ENCODE measurements at places on chromosomes 13 and 19.

GRCh38 chr13:76621705-76622104 lies 264.5 kb downstream of the KCTD12 start:
- no peak for DNase-seq

DNA sequence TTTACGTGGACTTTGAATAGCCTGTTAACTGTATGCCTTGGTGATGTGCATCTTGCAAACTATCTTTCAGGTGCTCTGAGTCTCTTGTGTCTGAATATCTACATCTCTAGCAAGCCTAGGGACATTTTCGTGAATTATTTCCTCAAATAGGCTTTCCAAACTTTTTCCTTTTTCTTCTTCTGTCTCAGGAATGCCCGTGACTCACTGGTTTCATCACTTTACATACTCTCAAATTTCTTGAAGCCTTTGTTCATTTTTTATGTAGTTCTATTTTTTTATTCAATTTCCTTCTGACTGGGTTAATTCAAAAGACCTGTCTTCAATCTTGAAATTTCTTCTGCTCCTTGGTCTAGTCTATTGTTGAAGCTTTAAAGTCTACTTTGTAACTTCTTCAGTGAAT lies 332.2 kb downstream of the OXGR1 start:
- no peak for DNase-seq

DNA sequence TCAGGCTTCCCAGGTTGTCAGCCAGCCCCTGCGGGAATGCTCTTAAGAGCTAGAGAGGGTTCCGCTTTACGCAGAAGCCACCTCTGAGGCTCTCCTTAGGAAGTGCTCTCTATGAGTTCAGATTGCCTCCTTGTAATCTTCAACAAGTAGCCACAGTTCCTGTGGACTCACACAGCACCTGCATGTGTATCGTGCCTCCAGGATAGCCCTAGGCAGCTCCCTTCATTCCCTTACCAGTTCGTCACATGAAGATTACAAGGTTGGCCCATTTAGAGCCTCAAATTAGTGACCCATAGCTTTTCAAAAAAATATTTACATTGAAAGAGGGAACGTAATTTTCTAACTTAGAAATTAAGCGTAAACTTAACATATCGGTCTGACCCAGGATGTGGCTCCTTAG lies 284.3 kb downstream of the MTUS2 start:
- no peak for DNase-seq

DNA sequence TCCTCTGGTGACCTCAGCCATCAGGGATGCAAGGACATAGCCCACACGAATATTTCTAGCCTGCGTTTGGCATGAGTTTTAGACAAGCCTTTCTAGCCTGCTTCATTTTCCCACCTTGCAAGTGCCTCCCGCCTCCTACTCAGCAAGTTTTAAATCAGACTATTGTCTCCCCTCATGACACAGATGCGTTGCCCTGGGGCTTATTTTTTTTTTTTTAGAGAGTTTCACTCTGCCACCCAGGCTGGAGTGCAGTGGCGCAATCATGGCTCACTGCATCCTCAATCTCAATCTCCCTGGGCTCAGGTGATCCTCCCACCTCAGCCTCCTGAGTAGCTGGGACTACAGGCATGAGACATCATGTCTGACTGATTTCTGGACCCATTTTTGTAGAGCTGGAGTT lies 14.6 kb downstream of the GJB2 start:
- DNase-seq = no peak

DNA sequence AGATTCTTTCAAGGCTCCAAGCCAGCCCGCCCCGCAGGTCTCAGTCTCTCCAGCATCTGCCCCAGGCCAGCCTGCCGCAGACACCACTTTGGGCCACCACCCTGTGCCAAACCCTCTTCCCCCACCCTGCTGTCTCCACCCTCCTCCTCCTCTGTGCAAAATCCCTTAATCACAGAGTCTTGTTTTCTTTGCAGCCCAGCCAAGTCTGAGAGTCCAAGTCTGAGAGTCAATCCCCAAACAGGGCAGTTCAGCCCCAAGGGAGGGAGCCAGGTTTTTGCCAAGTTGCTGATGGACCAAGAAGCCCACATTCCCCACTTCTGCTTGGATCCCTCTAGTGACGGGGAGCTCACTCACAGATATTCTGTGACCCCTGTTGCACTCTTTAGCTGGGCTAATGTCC lies 3.1 kb downstream of the ADAMTS10 start:
- no peak for DNase-seq

GRCh38 chr19:43332058-43332922 lies 21.2 kb upstream of the CD177 start:
- DNase-seq = no peak

- DNase-seq = no peak
Observed at GRCh38 chr13:47220453-47221140, 323.7 kb upstream of the HTR2A start.

DNA sequence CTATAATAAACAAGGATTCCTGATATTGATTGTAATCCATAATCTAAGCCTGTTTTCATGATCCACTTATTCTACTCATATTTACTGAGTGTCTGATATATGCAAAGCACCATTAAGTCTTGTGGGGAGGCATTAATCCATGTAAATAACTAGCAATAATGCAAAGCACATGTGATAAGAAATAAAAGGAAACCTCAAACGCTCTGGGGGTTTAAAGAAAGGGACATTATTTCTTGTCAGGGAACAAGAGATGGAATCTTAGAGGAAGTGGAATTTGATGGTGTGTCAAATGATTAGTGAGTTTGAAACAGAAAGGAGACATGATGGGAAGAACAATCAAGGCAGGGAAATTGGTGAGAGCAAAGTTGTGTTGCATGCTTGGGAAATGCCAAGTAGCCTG lies 57.4 kb upstream of the FLT1 start:
- DNase-seq = no peak

DNA sequence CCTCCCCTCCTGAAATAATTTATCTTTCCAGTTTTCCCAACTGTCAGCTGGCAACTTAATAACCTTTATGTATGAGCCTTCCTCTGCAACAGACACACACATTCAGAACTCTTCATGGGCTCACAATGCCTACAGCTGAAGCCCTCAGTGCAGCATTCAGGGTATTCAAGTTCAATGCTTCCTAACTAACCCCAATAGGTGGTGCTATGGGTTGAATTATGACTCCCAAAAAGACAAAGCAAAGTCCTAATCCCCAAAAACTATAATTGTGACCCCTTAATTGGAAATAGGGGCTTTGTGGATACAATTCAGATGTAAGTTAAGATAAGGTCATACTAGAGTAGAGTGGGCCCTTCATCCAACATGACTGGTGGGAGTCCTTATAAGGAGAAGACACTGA lies 202.2 kb downstream of the SUCLA2 start:
- no peak for DNase-seq
